ENCODE measurements at places on chromosomes 1 and 21.

- no peak for DNase-seq
Observed at GRCh38 chr1:108505763-108506070, 54.2 kb upstream of the EEIG2 start.

- DNase-seq: peak; percentile 81
Observed at GRCh38 chr1:211577819-211578639, 932 bp downstream of the SLC30A1 start.

- no peak for DNase-seq
Observed at GRCh38 chr1:26009796-26010447, 11.7 kb upstream of the EXTL1 start.

DNA sequence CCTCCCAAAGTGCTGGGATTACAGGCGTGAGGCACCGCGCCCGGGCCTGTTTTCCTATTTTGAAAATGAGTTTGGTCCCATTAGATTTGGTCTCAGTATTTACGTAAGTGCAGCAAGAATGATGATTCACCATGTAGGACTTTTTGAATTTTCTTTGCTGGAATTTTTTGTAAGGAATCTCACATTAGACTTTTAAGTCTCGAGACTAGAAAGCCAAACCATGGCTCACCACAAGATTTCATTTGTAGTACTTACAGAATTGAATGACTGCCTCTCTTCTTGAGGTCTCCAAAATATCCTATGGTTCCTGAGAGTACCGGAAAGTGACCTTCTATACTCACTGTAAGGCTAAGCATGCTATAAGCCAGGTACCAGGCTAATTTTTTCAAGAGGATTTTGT, 325 bp downstream of the OR14A2 start:
- DNase-seq: no peak

DNA sequence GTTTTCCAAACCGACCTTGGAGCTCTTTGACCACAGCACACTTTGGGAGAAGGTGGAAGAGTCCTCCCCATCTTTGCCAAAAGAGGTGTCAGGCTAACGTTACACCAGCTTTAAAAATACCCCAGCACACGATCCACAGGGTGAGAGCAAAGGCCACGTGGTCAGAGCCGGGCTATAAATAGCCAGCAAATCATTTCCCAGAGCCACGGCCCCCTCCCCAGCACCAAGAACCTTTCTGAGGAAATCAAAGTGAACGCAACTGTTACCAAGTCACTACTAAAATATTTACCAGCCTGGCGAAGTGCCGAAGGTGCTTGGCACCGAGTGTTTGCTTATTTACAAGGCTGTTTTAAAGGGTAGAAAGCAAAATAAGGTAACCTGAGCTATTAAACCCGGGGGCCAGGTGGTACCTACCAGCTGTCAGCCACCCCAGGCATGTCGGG, 72.4 kb downstream of the CASZ1 start:
- DNase-seq: no peak

- no peak for DNase-seq
Observed at GRCh38 chr1:31985430-31985829, 28.2 kb upstream of the KHDRBS1 start.

- no peak for DNase-seq
Observed at GRCh38 chr1:218587900-218588299, 242.8 kb downstream of the TGFB2 start.

- DNase-seq: no peak
Observed at GRCh38 chr1:241225741-241226140, 131.3 kb downstream of the RGS7 start.

- DNase-seq: no peak
Observed at GRCh38 chr1:226754097-226754496, 15.0 kb upstream of the ITPKB start.

DNA sequence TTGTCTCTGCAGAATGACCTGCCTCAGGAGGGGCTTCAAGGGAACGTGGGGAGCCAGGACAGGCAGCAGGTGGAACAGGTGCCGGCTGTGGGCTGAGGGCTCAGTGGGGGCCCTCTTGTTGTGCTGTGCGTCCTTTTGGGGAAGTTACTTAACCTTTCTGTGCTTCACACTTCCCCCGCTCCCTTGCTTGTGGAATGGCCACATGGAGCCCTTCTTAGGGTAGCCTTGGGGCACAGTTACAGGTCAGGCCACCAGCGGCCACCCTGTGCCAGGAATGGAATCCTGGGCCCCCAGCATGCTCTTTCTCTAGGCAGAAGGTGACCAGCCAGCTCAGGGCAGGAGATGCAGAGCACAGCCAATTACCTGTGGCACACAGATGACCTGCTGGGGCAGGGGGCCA, 2.6 kb downstream of the IKBKE start:
- DNase-seq: no peak

GRCh38 chr1:228270032-228270431, 62.2 kb downstream of the OBSCN start:
- no peak for DNase-seq

GRCh38 chr1:11746092-11746491, 10.2 kb downstream of the AGTRAP start:
- DNase-seq: no peak

GRCh38 chr1:58905628-58906221, 121.9 kb upstream of the JUN start:
- DNase-seq: no peak

- DNase-seq: no peak
Observed at GRCh38 chr1:36119456-36119855, 5.6 kb downstream of the COL8A2 start.

DNA sequence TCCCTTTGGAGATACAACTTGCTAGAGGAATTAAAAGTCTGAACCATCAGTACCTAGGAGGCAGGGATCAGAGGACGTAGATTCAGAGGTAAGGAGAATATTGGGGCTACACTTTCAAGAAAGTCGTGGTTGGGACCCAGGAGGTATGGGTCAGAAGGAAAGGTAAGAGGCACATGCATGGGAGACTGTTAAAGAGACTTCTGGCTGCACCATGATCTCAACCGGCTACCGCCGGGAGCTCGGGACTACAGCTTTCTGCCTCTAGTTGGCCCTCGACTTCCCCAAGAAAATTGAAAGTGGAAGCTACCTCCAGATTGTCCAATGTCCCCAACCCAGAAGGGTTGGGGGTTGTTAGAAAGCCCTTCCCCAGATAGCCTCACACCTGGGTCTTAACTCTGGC, 355.7 kb upstream of the TMPRSS15 start:
- DNase-seq: no peak

DNA sequence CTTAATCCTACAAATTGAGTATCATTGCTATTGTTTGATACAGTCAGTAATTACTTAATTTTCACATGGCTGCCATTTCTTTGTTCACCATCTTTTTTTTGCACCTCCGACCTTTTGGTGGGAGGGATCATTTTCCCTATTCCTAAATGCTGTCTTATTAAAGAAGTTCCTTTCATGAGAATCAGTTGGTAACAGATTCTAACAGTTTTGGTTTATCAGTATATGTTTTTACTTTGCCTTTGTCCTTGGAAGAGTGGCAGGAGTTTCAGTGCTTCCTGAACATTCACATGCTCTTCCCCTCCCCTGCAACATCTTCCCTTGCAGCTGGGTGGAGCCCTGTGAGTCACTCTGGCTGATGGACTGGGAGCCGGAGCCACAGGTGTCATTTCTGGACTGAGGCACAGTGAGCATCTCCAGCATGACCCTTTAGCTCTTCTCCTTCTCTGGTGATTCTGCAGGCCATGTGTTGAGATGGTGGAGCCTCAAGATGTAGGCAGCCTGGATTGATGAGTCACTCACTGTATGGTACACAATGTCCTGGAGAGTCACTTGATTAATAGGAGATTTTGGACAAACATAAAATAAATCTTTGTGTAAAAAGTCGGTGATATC, 217.7 kb downstream of the URB2 start:
- DNase-seq: no peak

- no peak for DNase-seq
Observed at GRCh38 chr1:78275906-78276685, 214.7 kb upstream of the PTGFR start.

GRCh38 chr1:74465193-74465681, 47.2 kb downstream of the LRRC53 start:
- DNase-seq: no peak

- DNase-seq: no peak
Observed at GRCh38 chr21:45937721-45938452, 43.7 kb upstream of the COL6A1 start.

Data from left forelimb (tissue), 1 donor.